ENCODE measurements at places on chromosomes 1 and 21. TPM values are rescaled to one million over a fixed set of nuclear protein-coding genes. Genes with fewer than 3 reads are reported as not detected.

The NMNAT2 gene
- 0.53 TPM for total RNA-seq

The SPRR2G gene
- not detected for total RNA-seq

The SLC22A15 gene
- total RNA-seq: 1.4 TPM

The PALMD gene
- 0.29 TPM for total RNA-seq

The TMEM52 gene
- not detected for total RNA-seq

Measured in myometrial cell (primary cell).